Testis (tissue), 5 donors: ENCODE measurements at places on chromosomes 2 and 18. TPM values are rescaled to one million over a fixed set of nuclear protein-coding genes. Genes with fewer than 3 reads are reported as not detected.

DLX1 gene
- total RNA-seq: not detected

TBR1 gene
- 5.3 TPM for total RNA-seq

CKAP2L gene
- 11.0 TPM for total RNA-seq

DNA sequence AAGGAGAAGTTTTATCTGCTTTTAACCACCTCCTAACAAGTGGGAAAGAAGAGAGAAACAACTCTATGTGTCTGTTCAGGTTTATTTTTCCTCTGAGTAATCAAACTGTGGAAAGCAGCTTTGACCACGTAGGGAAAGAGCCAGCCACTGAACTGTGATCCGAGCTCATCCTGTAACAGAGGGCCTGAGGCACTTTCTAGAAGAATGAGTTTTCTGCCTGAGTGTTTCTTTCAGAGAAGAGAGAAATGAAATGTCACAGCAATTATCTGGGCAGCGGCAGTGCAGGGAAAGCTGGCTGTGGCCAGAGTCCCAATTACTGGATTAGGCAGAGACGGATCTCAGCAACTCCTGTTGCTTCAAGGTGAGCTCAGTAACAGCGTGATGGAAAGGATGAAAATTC is 151.9 kb downstream of the CD226 start:
- H3K27ac ChIP-seq: no peak overlapping the region
- H3K27me3 ChIP-seq: no peaks in the 10 kb centered on the region
- no peak for DNase-seq
- no peaks in the 10 kb centered on the region for H3K4me1 ChIP-seq

DNA sequence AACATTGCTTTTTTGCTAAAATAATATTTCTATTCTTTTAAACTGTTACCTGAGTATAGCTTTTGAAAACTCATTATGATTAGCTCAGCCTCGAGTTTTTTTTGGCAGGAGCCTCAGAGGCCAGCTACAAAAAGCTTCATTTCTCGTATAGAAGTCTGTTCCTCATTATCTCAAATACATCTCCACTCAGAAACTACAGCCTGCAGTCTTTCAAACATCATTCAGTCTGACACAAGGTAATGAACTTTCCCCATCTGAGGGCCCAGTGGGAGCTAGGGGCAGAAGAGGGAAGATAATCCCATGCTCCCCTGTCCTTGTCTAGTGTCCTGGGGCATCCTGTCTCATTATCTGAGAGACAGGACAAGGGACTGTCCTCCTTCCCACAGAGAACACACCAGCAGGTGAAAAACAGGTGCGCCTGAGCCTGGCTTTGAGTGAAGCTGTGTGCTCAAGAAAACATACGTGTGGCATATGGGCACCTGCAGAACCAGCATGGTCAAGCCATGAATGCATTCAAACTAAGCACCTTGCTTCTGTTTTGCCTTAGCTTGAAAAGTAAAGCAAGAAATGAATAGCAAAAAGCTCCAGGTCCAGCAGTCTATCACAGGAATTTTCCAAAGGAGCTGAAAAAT is 247.5 kb downstream of the MREG start:
- H3K36me3 ChIP-seq: no peaks in the 10 kb centered on the region
- H3K4me1 ChIP-seq: peaks cover under 1% of the 10 kb centered on the region
- no peak overlapping the region for H3K27ac ChIP-seq

DNA sequence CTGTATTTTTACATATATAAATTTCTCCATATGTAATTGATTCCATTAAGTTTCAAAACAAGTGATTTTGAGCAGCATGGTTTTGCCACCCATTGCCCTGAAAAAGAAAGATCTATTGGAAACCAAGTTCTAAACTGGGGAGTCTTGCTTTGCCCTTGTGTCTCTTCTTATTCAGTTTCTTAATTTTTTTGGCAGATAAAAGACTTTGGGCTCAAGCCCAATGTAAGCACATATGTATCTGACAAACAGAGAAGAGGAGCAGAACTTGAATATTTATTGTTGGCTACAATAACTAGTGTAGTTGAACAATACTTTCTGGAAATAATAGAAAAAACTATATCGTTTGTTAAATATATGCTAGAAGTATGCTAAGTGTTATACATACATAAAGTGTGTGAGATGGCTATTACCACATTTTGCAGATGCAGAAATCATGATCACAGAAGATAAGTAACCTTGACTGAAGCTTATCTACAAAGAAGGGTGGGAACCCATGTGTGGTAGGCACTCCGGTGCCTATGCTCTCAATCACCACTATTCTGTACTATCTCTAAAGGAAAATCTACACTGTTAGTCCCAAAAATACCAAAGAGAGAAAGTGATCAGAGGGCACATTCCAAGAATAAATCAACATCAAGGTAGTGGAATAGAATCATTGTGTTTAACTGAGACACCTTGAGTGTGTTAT is 109.1 kb downstream of the PLA2R1 start:
- H3K27ac ChIP-seq: no peak overlapping the region
- no peaks in the 10 kb centered on the region for H3K27me3 ChIP-seq
- no peaks in the 10 kb centered on the region for H3K36me3 ChIP-seq
- DNase-seq: no peak
- H3K4me1 ChIP-seq: no peaks in the 10 kb centered on the region

- H3K4me1 ChIP-seq: no peaks in the 10 kb centered on the region
- H3K4me3 ChIP-seq: no peak overlapping the region
- H3K36me3 ChIP-seq: no peaks in the 10 kb centered on the region
- no peak overlapping the region for H3K27ac ChIP-seq
- H3K27me3 ChIP-seq: no peaks in the 10 kb centered on the region
These were observed 168.4 kb downstream of the LOXHD1 start for GRCh38 chr18:46488471-46489213.

DNA sequence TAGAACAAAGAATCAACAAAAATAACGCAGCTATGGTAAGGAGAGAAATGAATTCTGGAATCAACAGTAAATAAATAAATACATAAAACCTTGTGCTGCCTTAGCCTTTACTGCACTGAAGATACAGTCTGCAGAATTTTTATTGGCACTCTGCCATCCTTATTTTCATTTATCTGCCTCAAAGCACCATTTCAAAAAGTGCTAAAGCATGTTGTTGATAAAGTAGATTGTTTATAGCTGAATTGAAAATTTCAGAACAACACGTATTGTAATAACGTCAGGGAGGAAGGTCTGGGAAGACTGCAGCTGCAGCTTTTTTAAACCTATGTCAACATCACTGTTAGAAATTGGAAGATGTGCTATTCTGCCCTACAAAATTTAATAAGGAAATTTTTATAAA is 787.2 kb downstream of the PLCL1 start:
- no peak overlapping the region for H3K27ac ChIP-seq
- H3K36me3 ChIP-seq: no peaks in the 10 kb centered on the region
- peaks cover 4% of the 10 kb centered on the region for H3K4me1 ChIP-seq
- no peaks in the 10 kb centered on the region for H3K27me3 ChIP-seq

DNA sequence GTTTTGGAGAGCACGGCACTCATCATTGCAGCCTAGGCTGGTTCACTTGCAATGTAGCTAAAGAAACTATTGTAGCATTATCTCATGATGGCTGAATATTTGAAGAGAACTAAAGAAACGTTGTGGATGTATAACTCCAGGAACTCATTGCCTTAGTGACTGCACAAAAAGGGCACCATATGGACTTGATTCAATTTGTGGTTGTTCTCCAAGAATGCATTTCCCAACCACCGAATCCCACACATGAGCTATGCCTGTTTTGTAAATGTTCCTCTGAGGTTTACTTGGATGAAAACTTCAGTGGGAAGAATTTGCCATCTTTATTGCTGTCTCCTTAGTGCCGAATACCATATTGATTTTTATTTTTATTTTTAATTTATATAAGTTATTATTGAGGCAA is 43.5 kb downstream of the DOK6 start:
- no peaks in the 10 kb centered on the region for H3K27me3 ChIP-seq
- no peak overlapping the region for H3K4me3 ChIP-seq
- no peak for DNase-seq
- H3K36me3 ChIP-seq: no peaks in the 10 kb centered on the region
- H3K4me1 ChIP-seq: no peaks in the 10 kb centered on the region
- H3K27ac ChIP-seq: no peak overlapping the region
